ENCODE measurements at places on chromosomes 12 and 14.
A peak's percentile ranks its signal among the peaks of the same experiment; 100 is the strongest.

- no peak for DNase-seq
Measured at GRCh38 chr12:110088936-110089335, 35.2 kb upstream of the IFT81 start.

GRCh38 chr12:127773520-127773919 lies 493.4 kb upstream of the TMEM132C start:
- DNase-seq, result no peak

DNA sequence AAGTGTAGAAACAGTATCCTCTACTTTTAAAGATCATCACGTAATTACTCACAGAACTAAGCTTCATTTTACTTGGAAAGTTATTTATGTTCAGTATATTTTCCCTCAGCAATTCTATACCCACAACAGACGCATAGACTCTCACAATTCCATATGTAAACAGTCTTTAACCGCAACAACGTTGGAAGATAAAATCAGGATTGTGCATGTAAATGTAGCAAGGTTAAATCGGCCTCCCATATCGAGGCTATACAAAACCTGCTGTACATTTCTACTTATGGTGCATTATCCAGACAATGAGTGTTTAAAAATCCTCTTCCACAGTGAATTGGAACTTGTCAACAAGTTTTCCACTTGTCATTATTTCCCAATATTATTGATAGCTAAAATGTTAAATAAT lies 581.1 kb downstream of the SLC16A7 start:
- DNase-seq, result no peak

GRCh38 chr12:40976546-40976945 lies 211.6 kb upstream of the PDZRN4 start:
- DNase-seq, result no peak

- DNase-seq, result no peak
Measured at GRCh38 chr12:130137040-130138018, 24.9 kb upstream of the FZD10 start.

DNA sequence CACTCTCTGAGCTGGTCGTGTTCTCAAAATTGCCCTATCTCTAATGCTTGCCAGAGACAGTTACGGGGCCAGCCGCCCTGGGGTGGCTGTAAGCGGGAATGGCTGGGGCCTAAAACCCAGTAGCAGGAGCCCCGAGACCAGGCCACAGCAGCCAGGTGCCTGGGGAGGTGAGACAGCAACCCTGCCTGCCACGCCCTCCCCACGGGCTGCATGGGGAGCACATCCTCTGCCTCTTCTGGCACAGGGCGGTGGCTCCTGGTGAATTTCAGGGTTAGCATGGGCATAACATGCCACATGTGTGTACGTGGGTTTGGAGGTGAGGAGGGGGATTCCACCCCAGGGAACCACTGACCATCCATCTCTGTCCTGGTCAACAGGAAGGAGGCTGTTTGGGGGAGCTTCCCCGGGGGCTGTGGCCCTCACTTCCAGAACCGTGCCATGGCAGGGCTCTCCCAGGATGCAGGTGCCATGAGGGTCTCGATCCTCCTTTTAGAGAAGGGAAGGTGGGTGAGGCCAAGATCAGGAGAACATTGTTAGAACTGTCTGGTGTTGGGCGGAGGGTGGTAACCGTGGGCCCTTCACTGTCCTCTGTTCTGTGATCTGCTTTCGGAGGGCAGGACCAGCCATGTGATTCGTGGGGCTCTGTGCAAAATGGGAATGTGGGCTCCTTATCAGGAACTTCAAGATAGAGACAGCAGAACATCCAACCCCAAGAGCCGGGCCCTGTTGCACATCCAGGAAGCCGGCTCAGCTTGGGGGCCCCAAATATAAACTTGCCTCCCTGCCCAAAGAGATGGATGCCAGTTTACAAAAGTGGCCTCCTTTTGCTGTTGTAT lies 312.2 kb upstream of the DIO3 start:
- DNase-seq, result peak; percentile 4

Measured in activated T-helper 2 cell treated with anti-CD3 and anti-CD28 coated beads, Interferon-gamma antibody, Interleukin-2, Interleukin-4, amounts not matched to agents 10 μg/mL and 5 μg/mL and 100 μg/mL, durations not matched to agents 14 hours and 24 hours and 36 hours (primary cell).